Esophagus squamous epithelium (tissue), 5 donors: ENCODE measurements at places on chromosomes 3 and 15.

- DNase-seq: no peak
Measured at GRCh38 chr3:27533718-27534573, 49.8 kb upstream of the SLC4A7 start.

DNA sequence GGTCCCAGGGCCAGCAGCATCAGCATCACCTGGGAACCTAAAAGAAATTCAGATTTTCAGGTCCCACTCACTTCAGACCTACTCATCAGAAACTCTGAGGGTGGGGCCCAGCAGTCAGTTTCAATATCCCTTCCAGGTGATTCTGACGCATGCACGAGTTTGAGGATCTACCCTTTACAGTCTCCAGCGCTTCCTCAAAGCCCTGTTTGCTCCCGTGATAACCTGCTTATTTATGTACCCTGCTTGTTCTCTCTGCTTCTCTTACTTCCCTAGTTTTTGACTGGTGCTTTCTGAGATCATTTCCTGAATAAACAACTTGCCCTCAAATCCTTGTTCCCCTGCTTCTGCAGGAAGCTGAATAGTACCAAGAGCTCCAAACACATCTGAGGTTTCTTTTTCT is 245.3 kb downstream of the ZNF621 start:
- DNase-seq: no peak

GRCh38 chr3:94360987-94361386 is 298.1 kb downstream of the NSUN3 start:
- no peak for DNase-seq

- DNase-seq: no peak
Measured at GRCh38 chr3:160564949-160565441, 376 bp downstream of the KPNA4 start.

DNA sequence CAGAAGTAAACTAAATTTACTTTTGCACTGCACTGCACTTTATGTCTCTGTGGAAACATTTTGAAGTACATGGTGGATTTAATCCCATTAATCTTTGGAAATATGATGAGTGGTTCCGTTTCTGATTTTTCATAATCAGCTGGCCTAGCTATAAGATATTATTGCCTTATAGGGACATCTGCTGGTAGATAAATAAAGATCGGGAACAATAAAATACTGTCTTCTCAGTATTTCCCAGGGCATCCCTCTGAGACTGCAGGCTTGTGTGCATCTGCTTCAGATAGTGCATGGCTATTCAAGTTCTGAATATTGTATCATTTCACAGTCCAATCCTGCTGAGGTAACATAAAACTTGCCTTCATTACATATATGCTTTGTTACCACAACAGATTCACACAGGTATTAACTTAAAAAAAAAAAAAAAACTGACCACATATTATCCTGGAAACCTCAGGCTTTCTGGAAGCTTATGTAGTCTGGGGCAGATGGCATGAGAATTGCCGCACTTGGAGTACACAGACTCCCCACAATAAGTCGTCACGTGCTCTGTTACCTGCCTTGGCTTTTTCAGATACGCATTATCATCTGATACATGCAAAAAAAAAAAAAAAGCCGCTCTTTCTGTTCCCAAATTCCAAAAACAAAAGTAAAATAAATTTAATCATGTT is 330.8 kb upstream of the AGTR1 start:
- no peak for DNase-seq

DNA sequence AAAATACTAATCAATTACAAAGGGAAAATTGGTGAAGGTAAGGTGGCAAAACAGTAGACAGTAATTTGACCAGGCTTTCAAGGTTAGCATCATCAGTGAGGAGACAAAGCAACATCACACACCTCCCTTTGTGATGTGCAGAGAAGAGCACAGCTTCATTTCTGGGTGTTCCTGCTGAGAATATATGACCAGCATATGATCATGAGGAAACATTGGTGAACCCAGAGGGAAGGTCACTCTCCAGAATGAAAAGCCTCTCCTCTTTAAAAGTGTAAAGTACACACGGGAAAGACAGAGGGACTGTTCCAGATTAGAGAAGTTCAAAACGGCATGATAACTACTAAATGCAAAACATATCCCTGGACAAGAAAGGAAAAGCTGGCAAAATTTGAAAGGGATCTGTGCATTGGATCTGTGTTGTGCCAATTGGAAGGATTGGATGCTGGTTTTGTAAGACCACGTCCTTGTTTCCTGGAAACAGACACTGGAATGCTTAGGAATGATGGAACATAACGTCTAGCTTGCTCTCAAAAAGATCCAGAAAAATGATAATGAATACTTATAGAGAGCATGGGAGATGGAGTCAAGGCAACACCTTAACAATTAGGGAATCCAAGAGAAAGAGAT is 80.6 kb upstream of the MITF start:
- DNase-seq: no peak

DNA sequence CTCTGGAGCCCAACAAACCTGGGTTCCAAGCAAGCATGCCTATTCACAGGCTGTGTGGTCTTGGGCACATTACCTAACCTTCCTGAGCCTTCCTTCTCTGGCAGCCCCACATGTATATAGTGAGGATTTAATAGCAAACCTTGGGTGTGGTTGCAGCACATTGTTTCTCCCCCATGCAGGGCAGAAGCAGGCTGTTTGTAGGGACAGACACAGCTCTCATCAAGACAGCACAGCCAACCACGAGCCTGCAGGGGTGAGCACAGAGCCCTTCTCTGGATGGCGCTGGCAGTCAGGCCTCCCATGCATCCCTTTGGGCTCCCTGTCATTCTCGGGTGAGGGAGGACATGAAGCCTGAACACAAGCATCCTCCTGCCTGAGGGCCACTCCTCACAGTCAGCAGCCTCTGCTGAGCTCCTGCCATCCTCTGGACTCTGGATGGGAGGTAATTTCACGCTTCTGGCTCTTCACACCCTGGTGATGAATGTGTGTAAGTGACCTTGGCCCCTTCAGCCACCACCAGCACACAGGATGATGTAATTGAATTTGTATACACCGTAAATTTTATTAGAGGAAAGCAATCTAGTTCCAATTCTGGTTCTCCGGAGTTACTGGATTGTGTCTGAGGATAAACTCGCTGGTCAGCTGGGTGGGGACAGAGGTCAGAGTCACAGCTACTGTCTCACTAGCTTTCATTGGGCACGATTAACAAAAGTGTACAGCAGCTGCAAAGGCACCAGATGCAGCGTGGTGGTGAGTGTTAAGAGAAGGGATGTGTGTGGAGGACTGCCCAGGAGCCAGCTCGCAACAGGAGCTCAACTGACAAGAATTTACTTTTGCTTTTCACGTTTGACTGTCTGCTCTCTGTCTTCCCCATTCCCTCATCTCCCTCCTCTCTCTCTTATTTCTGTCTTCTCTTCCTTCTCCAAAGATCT is 118.1 kb downstream of the CLSTN2 start:
- no peak for DNase-seq

DNA sequence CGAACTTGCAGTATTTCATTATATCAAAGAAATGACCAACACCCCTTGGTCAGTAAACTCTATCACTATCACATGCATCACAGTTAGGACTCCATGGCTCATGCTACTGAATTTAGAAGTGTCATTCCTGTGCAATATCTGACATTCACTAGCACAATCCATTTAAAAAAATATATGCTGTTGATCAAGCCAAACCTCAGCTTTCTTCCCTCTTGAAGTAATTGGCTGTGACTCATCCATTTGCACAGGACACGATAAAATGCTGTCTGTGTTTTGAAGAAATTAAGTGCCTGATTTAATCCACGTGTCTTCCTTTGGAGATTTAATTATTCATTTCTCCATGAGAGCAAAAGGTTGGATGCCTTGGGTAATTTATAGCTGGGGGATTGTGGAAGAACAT is 38.9 kb downstream of the CPNE4 start:
- DNase-seq: no peak

DNA sequence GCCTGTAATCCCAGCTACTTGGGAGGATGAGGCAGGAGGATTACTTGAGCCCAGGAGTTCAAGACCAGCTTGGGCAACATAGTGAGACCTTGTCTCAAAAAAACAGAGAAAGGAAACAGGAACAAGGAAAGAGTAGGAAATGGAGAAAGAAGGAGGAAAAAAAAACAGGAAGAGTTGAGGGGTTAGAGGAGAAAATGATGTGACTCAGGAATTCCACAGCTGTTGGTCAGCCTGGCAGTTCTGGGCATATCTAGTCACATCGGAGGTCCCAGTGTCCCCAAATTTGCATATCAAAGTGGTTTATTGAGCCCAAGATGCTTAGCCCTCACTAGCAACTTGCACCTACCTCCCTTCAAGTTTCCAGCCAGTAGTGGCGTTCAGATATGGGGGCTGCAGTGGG is 18.8 kb upstream of the JMJD7 start:
- no peak for DNase-seq

GRCh38 chr3:72190050-72190449 is 405.1 kb upstream of the PROK2 start:
- no peak for DNase-seq

- DNase-seq: no peak
Measured at GRCh38 chr3:177212278-177212610, 15.0 kb upstream of the TBL1XR1 start.

DNA sequence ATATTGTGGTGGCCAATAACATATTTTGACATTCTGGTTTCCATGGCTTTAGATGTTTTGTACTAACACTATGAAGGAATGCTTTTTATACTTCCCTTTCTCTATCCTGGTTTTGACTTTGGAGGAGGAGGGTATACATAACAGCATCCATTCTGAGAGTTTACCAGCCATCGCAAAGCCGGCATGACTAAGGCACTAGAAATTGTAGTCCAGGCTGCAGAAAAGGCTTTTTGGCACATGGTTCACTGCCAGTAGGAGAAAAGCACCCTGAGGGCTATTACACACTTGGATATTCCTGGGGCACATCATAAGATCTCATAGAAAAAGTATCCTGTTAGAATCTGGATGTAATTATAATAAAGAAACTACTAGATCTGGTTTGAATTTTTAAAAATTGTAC is 101.8 kb downstream of the STT3B start:
- DNase-seq: no peak

GRCh38 chr15:70627734-70628548 is 135.4 kb downstream of the UACA start:
- DNase-seq: no peak

GRCh38 chr3:154191520-154191919 is 70.3 kb downstream of the ARHGEF26 start:
- DNase-seq: no peak

- DNase-seq: no peak
Measured at GRCh38 chr15:74127954-74128784, 2.2 kb upstream of the ISLR2 start.

DNA sequence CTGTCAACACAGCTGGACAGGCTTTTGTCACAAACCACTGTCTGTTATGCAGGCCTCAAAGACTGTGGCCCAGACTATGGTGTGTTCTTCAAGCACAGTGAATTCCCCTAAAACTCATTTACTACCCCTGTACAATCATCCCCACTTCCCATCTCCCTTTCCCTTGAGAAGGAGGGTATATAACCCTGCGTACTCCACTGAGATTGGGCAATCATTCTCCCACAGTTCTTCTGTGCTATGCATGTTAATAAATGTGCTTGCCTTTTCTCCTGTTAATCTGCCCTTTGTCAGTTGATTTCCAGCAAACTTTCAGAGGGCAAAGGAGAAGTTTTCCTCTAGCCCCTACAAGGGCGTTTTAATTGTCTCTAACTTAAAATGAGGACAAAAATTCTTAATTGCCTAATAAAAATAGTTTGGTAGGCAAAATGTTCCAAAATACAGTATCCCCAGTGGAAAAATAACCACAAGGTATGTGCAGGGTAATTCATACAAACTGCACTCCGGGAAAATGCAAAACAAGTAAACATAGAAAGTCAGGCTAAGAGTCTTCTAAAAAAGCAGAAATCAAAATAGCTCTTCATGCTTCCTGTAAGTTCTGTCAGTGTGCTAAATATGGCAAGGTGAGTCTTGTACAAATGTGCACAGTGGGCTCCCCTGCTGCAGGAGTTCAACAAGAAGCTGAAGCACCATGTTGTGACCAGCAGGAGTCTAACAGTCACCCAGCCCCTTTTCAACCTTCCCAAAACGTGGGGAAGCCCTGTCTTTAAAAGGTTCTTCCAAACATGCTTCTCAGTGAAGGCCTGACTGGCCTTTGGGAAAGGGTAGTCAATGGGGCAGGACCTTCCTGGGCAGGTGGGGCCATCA is 10.2 kb downstream of the ATP10A start:
- DNase-seq: no peak

GRCh38 chr15:47218295-47218694 is 499.0 kb upstream of the SEMA6D start:
- no peak for DNase-seq

DNA sequence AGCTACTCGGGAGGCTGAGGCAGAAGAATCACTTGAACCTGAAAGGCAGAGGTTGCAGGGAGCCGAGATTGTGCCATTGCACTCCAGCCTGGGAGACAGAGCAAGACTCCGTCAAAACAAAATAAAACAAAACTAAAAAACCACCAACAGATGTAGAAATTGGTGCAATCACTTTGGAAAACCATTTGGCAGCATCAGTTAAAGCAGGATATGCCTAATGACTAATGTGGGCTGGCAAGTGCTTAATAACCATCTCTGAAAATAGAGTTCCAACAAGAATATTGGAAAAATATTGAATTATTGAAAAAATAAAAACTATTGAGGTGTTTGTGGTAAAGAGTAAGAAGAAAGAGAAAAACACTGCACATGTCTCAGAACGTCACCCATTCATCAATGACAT is 16.1 kb upstream of the RTP3 start:
- no peak for DNase-seq

- no peak for DNase-seq
Measured at GRCh38 chr15:47998619-47999019, 122.2 kb upstream of the SLC24A5 start.

GRCh38 chr15:68710536-68710935 is 110.2 kb downstream of the ANP32A start:
- no peak for DNase-seq

DNA sequence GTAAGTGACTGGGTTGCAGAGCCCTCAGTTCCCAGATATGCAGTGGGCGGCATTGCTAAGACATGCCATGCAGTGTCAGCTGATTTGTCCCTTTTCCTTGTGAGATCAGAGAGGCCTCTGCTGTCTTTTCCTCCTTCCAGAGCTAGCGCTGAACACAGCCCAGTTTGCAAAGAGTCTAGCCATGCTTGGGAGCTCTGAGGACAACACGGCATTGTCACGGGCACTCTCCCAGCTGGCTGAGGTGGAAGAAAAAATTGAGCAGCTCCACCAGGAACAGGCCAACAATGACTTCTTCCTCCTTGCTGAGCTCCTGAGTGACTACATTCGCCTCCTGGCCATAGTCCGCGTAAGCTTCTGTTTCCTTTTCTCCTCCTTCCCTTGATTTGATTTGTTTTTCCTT is 20.0 kb upstream of the SNX22 start:
- DNase-seq: no peak
